ENCODE measurements at places on chromosomes 5 and 9.

DNA sequence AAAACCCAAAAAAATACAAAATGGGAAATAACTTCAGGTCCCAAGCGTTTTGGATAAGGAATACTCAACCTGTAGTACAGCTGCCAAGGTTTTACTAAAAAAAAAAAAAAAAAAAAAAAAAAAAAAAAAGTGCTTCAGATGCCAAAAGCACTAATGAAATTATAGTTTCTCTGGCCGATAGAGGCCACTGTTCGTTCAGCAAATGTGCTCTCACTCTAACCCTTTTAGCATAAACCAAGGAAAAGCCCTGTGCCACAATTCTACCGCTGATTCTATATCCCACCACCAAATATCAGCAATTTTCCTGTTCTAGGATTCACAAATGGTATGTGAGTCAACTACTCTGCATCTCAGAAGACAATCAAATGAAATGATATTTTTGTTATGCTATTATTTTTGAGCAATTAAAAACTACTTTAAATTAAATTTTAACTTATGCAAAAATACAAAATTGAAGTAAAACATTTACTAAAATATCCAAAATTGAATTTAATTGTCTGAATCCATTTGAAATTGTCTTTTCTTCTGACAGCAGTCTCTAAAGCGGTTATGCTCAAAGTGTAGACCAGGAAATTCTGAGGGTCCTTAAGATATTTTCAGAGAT is 79.8 kb downstream of the RICTOR start:
- H3K27ac ChIP-seq = no peak overlapping the region
- no peaks in the 10 kb centered on the region for H3K27me3 ChIP-seq
- peaks cover 18% of the 10 kb centered on the region for H3K4me1 ChIP-seq
- peaks cover 13% of the 10 kb centered on the region for H3K36me3 ChIP-seq
- DNase-seq = no peak

GRCh38 chr5:9596824-9597223 is 33.3 kb downstream of the TAS2R1 start:
- H3K27ac ChIP-seq = no peak overlapping the region
- no peak overlapping the region for H3K4me3 ChIP-seq
- DNase-seq = no peak
- no peaks in the 10 kb centered on the region for H3K4me1 ChIP-seq

DNA sequence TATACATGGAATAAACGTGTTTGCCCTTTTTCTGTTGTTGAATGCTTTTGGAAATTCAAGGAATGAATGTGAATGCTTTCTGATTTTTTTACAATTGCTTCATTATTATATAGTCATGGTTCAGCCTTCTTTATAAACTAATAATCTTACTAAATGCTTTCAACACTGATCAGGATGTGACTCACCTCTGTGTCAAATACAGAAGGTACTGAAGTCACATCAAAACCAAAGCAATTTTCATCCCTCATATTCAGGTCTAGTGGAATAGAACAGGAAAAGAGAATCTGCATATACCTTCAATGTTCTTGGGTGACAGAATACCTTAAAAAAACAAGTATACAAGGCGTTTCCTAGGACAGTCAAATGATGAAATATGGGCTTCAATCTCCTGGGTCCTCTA is 170.7 kb downstream of the PDE4D start:
- H3K4me3 ChIP-seq = no peak overlapping the region
- no peak for DNase-seq
- H3K27ac ChIP-seq = no peak overlapping the region
- H3K36me3 ChIP-seq = no peaks in the 10 kb centered on the region
- peaks cover 10% of the 10 kb centered on the region for H3K27me3 ChIP-seq

DNA sequence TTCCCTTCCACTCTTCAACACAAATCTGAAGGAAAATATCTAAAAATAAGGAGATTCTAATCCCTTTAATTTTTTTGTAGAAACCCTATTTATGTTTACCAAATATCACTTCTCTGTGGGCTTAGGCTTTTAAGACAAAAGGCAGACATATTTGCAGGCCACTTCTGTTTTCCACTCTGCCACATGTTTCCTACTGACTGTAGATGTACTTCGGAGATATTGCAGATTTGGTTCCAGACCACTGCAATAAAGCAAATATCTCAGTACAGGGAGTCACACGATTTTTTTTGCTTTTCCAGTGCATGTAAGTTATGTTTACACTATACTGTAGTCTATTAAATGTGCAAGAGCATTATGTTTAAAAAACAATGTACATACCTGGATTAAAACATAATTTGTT is 219.0 kb downstream of the SREK1 start:
- H3K36me3 ChIP-seq = no peaks in the 10 kb centered on the region
- no peaks in the 10 kb centered on the region for H3K4me1 ChIP-seq
- H3K27me3 ChIP-seq = peaks cover 50% of the 10 kb centered on the region
- no peak for DNase-seq
